ENCODE measurements at places on chromosomes 7 and 10.

DNA sequence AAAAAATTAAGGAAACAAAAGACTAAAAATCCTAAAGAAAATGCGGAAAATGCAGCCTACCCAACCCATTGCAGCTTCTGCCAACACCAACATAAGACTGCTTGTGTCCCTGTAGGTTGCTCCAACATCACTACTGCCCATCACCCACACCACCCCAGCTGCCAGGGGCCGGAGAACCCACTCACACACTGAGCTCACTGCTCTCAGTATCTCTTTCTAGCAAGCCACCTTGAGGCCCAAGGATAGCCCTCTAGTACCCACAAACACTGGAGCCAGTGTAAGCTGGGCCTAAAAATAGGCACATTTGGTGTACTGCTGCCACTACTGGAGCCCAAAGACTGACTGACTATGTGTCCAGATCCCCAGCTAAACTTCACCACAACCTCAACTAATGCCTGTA, 67.3 kb downstream of the MEST start:
- DNase-seq: no peak

DNA sequence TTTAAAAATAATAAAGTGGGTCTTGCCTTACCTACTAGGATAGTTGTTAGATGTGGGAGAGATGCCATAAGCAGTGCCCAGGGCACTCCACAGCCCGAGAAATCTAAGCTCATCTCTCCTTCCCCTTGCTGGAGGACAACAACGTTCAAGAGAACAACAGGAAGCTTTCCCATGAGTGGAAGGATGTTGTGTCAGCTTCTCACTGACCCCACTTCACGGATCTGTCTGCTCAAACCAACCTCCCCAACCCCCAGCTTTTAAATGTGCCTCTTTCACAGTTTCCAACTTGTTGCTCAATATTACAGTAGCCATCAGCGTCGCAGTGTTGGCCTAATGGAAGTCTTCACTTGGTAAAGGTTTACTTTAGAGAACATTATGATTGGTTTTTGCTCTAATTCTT, 72.1 kb downstream of the PTPRE start:
- no peak for DNase-seq

GRCh38 chr10:112215342-112215774, 31.8 kb upstream of the GPAM start:
- no peak for DNase-seq

GRCh38 chr7:151213826-151214225, 3.5 kb upstream of the H2BK1 start:
- DNase-seq: no peak

GRCh38 chr10:17768957-17769356, 17.0 kb downstream of the TMEM236 start:
- no peak for DNase-seq

- DNase-seq: peak; percentile 41
Measured at GRCh38 chr7:5429857-5430611, 6.4 kb upstream of the TNRC18 start.

GRCh38 chr7:25481891-25482290, 253.6 kb upstream of the NPVF start:
- no peak for DNase-seq

- no peak for DNase-seq
Measured at GRCh38 chr10:99809931-99810615, 27.6 kb downstream of the ABCC2 start.

DNA sequence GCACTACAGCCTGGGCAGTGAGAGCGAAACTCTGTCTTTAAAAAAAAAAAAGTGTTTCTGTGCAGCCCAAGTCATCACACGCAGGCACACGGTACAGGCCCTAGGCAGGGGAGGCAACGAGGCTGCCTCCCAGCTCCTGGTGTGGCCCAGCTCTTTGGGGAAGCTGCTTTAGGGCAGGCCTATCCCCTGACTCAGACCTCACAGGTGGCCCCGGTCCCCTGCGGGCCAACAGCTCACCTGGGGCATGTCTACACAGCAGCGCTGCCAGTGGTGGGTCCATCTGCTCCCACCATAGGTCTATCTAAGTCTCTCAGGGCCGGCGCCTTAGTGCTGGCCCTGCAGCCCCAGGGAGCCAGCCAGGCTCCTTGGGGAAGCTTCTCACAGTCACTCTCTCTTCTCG, 31.4 kb downstream of the ZAN start:
- no peak for DNase-seq

GRCh38 chr7:24441314-24442027, 131.8 kb upstream of the PALS2 start:
- DNase-seq: no peak

DNA sequence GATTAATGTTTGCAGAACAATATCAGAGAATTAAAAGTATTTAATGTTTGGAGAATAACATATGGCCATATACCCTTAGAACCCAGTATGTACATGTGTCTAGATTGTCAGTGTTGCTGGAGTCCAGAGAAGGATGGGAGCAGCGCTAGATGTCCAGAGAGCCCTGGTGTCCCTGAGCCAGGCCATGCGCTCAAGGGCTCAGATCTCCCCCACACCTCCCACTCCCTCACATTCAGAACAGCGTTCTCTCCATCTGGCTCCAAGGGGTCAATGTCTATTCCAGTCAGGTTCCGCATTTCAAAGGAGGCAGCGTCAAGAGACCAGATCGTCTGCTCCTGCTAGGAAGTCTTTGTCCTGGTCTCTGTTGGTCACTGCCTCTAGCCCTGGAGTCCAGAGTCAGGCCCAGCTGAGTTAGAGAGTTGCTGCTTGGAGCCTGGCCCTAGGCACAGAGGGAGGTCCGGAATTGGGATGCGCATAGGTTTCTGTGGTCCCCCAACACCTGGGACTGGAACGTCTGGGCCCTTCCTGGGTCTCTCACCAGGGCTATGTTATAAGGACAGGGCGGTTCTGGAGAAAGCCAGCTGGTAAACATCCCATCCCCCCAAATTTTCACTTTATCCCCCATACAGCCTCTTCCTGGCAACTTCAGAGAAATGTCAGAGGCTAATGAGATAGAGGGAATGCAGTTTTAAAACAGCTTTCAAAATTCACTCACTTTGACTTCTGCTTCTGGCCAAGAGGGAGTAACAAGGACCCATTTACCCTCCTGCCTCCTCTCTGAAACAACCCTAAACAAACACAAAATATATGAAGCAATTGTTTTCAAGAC, 6.5 kb upstream of the WDR86 start:
- no peak for DNase-seq

All from activated CD4-positive, alpha-beta T cell treated with anti-CD3 and anti-CD28 coated beads for 36 hours (primary cell).